ENCODE measurements at places on chromosomes 13 and 19.
A peak's percentile ranks its signal among the peaks of the same experiment; 100 is the strongest.

DNA sequence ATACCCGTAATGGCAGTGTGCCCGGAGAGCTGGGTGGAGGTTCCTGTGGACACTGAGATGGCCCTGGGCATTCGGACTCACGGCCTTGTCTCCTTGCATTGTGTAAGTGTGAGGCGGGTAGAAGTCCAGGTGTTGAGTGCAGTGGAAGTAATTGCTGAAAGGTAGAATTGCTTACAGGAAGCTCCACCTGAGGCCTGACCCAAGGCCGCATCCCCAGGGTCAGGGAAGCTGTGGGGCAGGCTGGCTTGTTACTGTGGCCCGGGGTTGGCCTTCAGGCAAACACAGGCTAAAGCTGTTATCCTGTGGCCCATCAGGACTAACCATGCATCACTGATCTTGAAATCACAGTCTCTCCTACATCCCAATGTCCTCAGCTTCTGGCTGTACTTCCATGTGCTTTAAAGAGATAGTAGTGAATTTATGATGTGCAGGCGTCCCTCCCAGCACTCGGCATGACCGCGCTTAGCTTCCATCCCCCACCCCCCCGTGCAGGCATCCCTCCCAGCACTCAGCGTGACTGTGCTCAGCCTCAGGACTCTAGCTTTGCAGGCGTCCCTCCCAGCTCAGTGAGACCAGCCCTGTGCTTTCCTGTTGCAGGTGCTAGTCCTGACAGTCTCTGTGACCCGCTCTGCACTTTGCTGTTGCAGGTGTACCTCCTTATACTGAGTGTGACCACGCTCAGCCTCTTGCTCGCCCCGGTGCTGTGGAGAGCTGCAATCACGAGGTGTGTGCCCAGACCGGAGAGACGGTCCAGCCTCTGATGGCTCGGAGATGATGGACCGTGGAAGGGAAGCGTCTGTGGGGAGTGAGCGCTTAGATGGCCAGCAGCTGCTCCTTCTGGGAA, 35.6 kb upstream of the TFDP1 start:
- no peak for DNase-seq

GRCh38 chr19:315811-316210, 24.6 kb upstream of the PLPP2 start:
- no peak for DNase-seq

DNA sequence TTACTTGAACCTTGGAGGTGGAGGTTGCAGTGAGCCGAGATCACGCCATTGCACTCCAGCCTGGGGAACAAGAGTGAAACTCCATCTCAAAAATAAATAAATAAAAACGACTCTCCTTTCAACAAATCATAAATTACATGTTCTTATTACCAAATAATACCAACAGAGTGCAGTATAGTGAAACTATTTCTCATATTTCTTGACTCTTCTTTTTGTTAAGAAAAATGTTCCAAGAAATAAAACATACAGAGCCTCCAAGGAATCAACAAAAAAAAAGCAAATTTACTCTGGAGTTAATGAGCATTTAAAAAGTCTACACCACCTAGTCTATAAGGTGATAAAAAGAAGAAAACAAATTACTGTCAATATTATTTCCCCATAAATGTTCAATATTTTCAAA, 188.8 kb downstream of the KLF12 start:
- no peak for DNase-seq

- DNase-seq: no peak
These were observed at the start of gene ZNF69 for GRCh38 chr19:11887611-11888531. TSS of gene ZNF69 (plus strand) at chr19:11887782. CDS start at chr19:11887924, 142 bp downstream.

DNA sequence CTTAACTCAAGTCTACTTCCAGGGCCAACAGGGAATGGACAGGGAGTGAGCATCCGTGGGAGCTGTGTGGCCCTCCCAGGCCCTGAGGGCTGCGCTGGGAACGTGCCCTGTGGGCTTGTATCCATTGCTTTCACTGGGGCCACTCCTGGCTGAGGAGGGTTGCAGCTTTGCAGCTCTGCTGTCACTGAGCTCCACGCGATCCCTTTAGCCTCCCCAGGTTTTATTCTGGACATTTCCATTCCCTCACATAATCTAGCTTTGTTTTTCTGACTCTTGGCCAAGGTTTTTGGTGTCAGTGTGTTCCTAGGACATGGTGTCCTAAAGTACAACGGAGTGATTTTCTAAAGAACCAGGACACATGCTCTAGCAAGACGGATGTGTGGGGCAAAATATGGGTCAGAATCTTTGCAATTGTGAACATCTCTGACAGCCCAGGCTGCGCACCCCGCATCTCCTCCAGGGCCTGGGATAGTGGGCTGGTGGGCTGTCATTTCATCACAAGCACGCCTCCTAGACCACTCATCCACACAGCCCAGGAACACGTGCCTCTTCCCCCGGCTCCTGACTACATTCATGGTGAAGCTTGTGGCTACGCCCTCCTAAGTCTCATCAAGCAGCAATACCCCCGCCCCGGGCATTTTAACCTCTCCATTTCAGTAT, 28.0 kb downstream of the GGACT start:
- no peak for DNase-seq

DNA sequence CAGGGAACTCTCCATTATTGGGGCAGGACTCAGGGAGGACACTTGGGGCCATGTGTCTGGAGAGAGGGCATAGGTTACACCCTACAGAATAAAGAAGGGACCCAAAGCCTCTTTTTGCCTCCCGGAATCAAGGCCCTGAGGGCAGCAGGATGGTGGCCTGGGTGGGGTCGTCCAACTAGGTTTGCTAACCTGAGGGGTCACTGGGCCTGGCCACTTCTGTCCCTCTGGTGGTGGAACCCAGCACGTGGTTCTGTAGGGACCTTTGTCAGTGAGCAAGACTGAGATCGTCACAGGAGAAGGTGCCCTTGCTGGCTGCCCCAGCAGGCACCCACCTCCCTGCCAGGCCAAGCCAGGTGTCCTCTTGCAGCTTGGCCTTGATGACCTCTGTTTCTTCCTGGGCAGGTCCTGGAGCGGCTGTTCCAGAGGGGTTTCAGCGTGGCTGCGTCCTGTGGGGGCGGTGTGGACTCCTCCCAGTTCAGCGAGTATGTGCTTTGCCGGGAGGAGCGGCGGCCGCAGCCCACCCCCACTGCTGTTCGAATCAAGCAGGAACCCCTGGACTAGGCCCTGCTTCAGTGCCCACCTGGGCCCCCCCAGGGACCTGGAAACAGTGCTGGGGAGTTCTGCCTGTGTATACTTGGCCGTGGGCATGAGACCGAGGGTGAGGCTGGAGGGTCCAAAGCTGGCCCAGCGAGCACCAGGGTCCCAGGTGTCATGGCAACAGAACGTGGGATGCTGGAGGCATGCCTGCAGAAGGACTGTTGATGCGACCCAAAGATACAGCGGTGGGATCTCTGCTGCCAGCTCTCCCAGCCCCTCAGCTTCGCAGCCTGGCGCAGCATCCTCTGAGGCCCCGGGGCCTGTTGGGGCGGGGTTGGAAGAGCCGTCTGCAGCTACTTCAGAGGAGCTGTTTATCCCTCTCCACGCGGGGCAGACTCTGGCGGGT, 16.0 kb downstream of the KCTD15 start:
- DNase-seq: no peak

- DNase-seq: no peak
These were observed 291.9 kb downstream of the PCDH20 start for GRCh38 chr13:61123538-61124289.

GRCh38 chr19:20863176-20863575, 59.9 kb upstream of the ZNF85 start:
- DNase-seq: no peak

DNA sequence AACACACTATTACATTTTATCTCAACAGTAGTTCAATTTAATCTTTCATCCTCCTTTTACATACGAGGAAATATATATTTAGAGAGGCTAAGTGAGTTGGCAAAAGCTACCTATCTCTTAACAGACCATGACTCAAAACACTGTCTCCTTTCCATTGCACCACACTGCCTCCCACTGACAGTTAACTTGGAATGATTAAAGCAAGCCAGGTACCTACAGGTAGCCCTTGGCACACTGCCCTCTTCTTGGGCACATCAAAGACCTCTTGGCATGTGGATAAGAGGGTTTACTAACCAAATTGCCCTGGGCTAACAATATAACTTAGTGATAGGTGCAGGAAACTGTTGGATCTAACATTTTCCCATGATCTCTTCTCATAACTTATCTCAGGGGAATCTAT, 1.8 kb downstream of the ABHD13 start:
- DNase-seq: no peak

GRCh38 chr19:13077240-13077639, 25.4 kb downstream of the LYL1 start:
- peak; percentile 73 for DNase-seq

GRCh38 chr13:112859128-112859816, 109.7 kb upstream of the MCF2L start:
- no peak for DNase-seq

- no peak for DNase-seq
These were observed 238.1 kb downstream of the FOXO1 start for GRCh38 chr13:40428354-40428753.

GRCh38 chr19:29836409-29836825, 24.6 kb downstream of the CCNE1 start:
- no peak for DNase-seq

DNA sequence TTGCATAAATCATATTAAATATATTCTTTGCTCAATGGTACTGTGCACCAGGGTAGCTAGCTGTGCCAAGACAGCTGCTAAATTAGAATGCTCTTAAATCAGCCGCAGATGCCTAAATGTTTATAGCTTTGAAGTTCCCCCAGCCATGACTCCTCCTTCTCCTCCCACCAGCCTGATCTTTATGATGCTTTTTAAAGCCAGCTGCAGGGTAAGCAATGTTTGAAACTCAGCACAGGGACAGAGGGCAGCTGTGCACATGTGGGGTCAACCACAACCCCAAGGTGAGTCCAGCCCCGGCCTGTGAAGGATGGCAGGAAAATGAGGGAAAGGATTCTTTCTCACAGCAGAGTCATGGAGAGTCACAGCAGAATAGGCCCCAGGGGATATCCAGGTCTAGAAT, 635.7 kb downstream of the UQCRFS1 start:
- DNase-seq: no peak

GRCh38 chr13:48615049-48615448, 38.7 kb upstream of the CYSLTR2 start:
- DNase-seq: no peak

GRCh38 chr13:36706755-36707154, 32.9 kb downstream of the SERTM1 start:
- DNase-seq: no peak

DNA sequence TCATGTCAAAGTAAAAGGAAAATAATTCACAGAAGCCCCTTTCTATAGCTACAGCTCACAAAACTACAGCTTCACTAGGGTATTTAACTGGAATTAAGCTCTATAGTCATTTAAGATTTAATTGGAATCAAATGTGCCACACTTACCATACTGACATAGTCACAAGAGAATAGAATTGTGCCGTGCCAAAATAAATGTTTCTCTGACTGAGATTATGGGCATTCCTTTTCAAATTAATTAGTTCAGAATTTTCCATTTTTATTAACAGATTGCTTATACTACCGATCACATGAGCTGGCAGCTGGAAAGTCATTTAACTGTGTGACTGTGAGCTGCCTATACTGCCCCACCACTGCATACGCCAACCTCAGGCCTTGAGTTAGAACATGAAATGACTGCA, 108.4 kb downstream of the LHFPL6 start:
- DNase-seq: no peak

- DNase-seq: no peak
These were observed 21.5 kb upstream of the ARHGEF7 start for GRCh38 chr13:111093634-111094033.

- DNase-seq: no peak
These were observed 125.8 kb upstream of the STARD13 start for GRCh38 chr13:33411312-33411711.

DNA sequence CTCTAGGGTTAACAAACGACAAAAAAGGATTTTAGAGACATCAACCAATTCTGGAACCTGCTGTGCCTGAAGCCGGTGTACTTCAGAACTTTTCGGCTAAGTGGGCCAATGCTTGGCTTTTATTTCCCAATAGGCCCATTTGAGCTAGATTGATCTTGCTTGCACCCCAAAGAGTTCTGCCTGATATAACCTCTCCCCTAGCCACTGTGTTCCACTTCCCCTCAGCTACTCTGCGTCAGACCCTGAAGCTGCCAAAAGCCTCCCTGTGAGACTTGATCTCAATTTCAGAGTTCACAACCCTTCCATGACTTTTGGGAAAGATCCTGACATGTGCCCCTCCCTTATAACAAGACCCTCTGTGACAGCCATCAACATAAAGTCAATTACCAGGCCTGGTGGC, 5.6 kb upstream of the SIGLEC14 start:
- DNase-seq: no peak

GRCh38 chr19:30070968-30071632, 129.1 kb downstream of the URI1 start:
- DNase-seq: no peak

- no peak for DNase-seq
These were observed 7.7 kb downstream of the GADD45B start for GRCh38 chr19:2483484-2484151.

DNA sequence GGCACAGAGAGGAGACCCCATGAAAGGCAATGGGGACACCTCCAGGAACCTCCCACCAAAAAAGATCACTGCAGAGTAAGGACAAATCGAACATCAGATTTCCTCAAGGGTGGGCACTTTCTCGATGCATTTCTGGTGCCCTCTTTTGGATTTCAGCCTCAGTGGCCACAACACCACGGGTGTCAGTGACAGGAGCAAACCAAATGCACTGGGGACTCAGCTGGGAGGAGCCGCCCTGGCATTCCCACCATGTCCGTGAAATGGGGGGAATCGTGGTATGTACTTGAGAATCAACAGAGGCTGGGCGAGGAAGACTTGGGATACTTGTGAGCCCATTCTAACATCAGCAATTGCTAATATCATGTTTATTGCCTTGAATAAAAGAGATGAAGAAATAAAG, 16.3 kb downstream of the FAM187B start:
- no peak for DNase-seq

GRCh38 chr19:54373781-54374631, 9.3 kb upstream of the LAIR1 start:
- DNase-seq: no peak

Measured in NCI-H2171 (cell line).